ENCODE measurements at places on chromosomes 12 and 14.
A peak's percentile ranks its signal among the peaks of the same experiment; 100 is the strongest.

GRCh38 chr12:129152351-129153104 lies 299.2 kb downstream of the GLT1D1 start:
- DNase-seq, result no peak

DNA sequence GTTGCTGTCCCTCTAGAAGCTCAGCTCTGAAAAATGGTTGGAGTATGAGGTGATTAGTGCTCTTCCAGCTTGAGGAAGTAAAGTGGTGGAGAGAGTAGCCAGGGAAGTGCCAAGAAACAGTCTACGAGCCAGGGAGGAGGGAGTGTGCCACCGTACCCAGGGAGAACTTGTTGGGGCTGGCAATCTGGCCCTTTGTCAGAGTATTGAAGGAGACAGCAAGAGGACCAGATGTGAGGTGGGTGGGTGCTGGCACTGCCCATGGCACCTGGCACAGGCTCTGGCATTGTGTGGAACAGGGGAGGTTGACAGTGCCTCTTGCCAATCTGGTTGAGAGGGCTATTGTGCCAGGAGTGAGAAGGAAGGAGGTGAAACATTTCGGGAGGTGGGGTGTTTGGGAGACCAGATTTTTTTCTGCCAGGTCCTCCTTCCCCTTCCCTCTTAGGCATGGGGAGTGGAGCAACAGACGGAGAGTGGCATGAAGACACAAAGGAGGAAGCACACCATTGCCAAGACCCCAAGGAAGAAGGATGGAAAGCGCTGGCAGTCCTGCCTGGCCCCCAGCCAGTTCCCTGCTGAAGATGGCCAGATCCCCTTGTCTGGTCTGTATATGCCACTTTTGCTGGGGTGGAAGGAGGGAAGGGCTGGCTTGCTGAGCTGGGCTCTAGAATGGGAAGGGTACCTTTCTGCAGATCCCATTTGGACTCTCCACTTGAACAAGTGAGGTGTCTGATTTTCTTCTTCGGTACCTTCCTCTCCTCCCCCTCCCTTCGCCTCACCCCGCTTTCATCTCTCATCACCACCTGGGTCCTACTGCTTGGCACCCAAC lies 37.5 kb downstream of the ZFHX2 start:
- no peak for DNase-seq

DNA sequence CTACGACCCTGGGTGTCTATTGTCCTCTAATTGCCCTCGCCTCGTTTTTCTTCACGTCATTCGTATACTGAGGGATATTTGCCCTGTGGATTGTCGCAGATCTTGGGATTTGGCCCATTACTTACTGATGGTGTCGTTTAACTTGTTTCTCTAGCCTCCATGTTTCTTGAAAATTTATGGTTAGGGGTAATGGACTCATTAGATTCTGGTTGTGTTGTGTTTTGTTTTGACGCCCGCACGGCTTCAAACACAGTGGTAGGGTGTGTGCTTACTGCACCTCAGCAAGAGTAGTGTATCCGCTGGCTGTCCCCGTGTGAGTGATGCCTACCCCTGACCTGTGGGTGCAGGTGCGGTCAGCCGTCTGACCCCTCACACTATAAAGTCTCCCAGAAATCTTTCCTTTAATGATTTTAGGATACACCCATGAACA lies 874 bp upstream of the RNU6-8 start:
- DNase-seq, result no peak

DNA sequence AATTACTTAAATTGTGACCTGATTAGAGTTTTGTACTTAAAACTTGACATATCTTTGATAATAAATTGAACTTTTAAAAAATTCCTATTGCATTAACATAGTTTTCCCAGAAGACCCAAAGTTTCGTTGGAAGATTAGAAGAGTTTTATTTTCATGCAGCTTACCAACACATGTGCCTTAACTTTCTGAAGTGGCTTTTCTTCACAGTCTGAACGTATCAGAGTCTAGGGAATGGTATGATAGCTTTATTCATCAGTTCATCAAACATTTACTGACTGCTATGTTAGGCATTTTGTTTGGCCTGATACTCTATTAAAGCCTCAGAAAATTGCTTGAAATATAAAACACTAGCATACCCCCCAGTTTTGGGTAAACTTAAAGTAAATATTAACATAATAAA lies 65.2 kb downstream of the MARK3 start:
- no peak for DNase-seq

DNA sequence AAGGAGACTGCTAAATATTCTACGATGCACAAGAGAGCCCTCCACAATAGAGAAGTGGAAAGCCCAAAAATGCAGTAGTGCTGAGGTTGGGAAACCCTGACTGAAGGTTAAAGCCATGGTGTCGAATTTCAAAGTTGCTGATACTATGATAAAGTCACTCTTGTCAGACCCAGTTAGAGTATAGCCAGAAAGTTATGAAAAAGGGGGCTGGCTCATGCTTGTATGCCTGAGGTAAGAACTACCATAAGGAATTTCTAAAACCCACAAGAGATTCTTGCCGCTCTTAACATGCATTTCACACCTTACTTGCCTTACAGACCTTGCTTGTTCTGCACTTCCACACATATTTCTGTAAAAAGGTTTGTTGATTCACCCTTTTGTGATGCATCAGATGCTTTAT lies 184.6 kb downstream of the SLC6A15 start:
- no peak for DNase-seq

- no peak for DNase-seq
These were observed 451.6 kb downstream of the RGS6 start for GRCh38 chr14:72383865-72384264.

GRCh38 chr14:64387232-64387781 lies 846 bp upstream of the MTHFD1 start:
- peak; percentile 56 for DNase-seq

GRCh38 chr12:69073035-69073434 lies 140.1 kb upstream of the CPM start:
- DNase-seq, result no peak

DNA sequence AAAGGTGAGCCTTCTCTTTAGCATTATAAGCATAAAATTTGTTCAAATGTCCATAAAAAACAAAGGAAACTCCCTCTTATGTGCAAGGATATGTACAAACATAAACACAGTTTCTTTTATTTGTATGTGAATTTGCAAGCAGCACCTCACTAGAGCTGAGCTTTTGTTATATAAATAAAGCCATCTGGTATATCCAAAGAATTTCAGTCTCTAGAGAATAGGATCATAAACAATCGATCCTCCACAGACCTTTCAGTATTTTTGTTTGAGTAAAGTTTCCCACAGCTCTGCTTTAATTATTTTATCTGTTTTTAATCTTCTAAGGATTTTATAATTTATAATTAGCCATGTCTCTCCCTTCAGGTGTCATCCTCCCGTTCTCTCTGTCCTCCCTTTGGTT lies 89.2 kb downstream of the OTOGL start:
- no peak for DNase-seq

- DNase-seq, result no peak
These were observed 122.7 kb downstream of the KICS2 start for GRCh38 chr12:64099397-64099796.

DNA sequence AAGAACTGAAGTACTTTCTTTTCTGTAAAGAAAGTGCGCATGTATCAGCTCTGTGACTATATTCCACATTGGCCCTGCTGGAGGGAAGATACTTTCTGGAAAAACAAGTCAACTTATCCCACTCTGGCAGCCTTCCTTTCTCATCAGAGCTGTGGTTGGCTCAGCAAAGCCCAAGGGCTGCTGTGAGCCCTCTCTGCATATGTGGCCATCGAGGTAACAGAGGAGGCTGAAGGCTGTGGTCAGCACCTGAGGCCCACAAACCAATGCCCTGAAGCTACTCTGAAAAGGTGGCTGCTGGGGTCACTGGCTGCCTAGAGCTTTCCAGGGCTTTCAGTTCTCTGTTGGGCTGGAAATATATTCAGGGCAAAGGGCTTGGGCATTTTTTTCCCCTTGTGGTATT lies 70.8 kb upstream of the IGF1 start:
- no peak for DNase-seq

DNA sequence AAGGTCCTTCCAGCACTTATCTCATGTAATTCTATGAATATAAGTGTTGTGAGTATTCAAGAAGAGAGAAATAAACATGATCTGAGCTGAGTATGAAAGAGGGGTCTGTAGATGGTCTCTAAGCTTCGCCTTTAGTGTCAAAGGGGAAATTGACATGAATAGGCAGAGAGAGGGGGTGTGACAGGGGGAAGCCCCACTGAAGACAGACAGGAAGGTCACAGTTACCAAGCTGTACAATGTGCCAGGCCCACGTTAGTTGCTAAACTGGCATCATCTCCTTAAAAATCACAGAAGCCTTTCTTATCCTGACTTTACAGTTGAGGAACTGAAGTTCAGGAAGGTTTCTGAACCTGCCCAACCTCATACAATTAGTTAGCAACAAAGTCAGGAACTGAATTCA lies 7.6 kb downstream of the ARHGEF40 start:
- no peak for DNase-seq

DNA sequence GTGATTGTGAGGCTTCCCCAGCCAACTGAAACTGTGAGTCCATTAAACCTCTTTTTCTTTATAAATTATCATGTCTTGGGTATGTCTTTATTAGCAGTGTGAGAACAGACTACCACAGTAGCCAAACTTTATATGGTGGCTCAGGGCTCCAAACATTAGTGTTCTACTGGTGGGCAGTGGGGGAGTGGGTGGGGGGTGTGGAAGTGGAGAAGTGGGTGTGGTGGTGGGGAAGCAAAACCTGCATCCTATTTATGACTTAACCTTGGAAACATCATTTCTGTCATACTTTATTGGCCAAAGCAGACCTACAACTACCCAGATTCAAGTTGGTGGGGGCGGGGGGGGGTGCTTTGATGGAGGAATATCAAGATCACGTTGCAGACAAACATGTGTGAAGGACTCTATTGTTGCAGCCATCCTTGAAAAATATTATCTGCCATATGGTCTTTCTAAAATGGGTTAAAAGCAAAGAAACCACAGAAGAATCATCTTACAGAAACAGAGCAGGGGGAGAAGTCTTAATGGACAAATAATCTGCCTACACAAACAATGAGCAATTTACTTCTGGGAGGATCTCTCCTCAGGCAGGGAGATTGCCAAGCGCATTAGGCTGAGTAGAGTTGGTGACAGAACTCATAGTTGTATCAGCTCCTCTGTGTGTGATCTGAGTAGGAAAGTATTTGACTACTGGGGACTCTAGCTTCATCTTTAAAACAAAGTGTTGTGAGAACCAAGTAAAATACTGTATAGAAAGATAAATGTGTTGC lies 1.4 kb upstream of the PWP1 start:
- no peak for DNase-seq

GRCh38 chr12:12191008-12191407 lies 75.8 kb downstream of the LRP6 start:
- no peak for DNase-seq

DNA sequence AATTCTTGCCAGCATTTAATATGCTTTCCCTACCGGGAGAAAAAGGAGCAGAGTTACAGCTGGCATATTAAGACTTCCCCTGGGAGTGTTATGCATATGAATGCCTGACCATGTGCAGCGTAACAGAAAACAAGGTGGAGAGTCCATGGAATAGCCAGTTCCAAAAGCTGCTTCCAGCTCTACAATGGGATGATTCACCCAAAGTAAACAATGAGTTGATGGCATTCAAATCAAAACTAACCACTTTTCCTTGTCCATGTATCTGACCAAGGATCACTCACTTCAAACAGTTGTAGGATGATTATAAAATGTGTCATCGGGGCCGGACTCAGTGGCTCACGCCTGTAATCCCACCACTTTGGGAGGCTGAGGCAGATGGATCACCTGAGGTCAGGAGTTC lies 48.1 kb upstream of the BICDL1 start:
- no peak for DNase-seq

DNA sequence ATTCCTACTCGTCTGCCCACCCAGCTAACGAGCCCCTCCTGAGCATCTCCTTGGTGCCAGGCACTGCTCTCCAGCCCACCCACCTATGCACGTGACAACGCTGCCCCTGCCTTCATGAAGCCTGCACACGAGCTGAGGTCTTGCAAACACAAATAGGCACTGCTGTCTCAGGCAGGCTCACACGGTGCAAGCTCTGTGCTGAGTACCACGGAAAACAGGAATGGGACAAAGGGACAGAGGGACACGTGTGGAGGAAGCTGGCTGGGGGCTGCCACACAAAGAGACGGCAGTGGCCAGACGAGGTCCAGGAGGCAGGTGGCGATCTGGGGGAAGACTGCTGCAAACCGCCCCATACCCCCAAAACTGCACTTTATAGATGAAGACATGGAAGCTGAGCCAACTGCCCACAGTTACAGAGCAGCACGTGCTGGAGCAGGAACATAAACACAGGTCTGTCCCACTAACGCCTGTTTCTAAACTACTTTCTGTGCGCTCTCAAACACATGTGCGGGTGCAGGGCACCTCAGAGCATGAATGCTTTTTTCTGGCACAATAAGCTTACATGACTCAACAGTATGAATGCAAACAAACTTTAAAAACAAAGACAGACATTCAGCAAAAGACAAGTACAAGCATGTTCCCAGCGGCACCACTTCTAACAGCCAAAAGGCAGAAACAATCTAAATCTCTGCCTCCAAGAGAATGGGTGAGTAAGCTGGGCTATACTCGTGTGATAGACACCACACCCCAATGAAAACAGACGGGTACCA lies 64.5 kb downstream of the AMN start:
- no peak for DNase-seq

DNA sequence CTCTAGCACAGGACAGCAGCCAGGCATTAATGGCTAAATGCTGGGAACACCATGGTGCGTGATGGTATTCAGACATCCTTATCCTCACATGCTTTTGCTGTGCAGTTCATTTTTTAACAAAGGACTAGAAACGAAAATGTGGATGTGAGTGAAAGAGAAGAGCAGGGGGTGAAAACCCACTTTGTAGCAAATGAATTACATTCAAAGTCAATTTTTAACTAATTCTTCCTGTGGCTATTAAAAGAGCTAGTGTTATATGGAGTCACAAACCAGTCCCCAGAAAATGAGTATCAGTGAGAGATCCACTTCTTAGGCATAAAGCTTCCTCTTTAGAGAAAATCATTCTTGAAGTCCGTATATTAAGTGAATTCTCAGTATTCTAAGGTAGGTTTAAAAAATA lies 592.0 kb upstream of the LMO3 start:
- DNase-seq, result no peak

DNA sequence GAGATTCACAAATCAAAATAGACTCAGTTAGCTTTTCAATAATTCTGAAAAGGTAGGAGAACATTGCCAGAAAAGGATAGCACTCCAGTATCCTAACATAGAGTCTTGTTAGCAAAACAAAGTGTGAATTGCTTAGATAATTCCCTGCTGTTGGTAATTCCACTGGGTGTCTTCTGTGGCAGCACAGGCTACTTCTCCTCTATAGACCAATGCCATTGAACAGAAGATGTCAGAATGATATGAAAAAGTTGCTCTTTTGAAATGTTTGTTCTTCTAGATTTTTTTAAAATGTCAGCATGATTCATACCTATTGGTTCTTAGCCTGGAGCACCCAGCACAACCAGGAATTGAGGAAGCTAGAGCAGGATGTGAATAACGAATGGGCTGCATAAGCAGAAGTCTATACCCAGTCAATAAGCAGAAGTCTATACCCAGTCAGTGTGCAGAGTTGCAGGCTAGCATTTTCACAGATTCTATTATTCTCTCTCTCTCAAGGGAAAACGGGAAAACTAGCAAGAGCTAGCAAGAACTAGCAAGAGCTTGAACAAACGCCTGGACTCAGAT lies 112.8 kb downstream of the SYT1 start:
- DNase-seq, result no peak

- no peak for DNase-seq
These were observed 13.0 kb upstream of the TMED2 start for GRCh38 chr12:123571343-123571813.

GRCh38 chr14:99730876-99731546 lies 46.9 kb downstream of the CYP46A1 start:
- no peak for DNase-seq

Data from head of caudate nucleus (tissue), 42 donors.